ENCODE measurements at places on chromosomes 6 and 20.
A peak's percentile ranks its signal among the peaks of the same experiment; 100 is the strongest.

DNA sequence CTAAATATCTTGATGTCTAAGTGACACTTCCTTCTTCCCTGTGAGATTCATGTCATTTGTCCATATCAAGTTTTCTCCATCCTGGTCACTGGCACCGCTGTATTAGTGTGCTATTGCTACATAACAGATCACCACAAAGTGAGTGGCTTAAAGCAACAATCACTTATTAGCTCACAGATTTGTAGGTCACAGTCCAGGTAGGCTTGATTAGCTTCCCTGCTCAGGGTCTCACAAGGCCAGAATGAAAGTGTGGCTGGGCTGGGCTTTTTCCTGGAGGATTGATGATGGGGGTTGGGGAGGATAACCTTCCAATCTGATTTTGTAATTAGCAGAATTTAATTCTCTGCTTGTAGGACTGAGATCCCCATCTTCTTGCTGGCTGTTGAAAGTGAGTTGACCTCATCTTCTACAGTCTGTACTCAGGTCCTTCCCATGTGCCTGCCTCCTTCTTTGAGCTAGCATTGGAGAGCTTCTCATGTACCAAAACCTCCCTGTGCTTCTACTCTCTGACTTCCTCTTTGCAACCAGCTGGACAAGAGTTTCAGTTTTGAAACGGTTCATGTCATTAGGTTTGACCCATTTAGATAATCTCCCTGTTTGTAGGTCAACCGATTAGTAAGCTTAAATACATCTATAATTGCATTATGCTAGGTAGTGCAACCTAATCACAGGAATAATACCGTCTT is 152.4 kb upstream of the MAN1A1 start:
- no peak for DNase-seq
- H3K27ac ChIP-seq, result no peak overlapping the region
- H3K27me3 ChIP-seq, result no peaks in the 10 kb centered on the region

DNA sequence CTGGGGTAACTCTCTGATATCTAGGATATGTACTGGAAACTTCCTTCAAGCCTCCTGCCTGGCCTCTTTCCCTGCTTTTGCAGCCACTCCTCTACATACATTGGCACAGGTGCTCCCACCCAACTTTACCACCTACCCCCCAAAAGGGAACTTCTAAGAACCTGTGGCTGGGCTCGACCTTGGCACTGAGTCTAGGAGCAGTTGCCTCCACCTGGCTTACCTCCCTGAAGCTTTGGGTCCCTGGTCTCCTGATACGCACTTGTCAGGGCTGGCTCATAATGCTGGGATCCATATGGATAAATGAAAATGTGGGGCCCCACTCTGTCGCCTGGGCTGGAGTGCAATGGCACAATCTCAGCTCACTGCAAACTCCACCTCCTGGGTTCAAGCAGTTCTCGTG is 56.2 kb downstream of the SSR1 start:
- H3K27ac ChIP-seq, result no peak overlapping the region
- peaks cover 18% of the 10 kb centered on the region for H3K36me3 ChIP-seq
- no peak overlapping the region for H3K4me3 ChIP-seq
- DNase-seq, result no peak

GRCh38 chr6:94645191-94645590 is 932.1 kb upstream of the MANEA start:
- no peak overlapping the region for H3K4me3 ChIP-seq
- no peak overlapping the region for H3K27ac ChIP-seq
- no peaks in the 10 kb centered on the region for H3K36me3 ChIP-seq
- no peak for DNase-seq

DNA sequence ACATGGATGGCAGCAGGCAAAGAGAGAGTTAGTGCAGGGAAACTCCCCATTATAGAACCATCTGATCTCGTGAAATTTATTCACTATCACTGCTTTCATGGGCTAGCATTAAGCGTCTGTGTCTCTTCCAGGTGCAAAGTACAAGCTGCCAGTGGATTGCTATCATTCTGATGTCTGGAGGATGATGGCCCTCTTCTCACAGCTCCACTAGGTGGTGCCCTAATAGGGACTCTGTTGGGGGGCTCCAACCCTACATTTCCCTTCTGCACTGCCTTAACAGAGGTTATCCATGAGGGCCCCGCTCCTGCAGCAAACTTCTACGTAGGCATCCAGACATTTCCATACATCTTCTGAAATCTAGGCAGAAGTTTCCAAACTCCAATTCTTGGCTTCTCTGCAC is 347.8 kb upstream of the HS3ST5 start:
- H3K36me3 ChIP-seq, result no peaks in the 10 kb centered on the region
- no peaks in the 10 kb centered on the region for H3K4me1 ChIP-seq

DNA sequence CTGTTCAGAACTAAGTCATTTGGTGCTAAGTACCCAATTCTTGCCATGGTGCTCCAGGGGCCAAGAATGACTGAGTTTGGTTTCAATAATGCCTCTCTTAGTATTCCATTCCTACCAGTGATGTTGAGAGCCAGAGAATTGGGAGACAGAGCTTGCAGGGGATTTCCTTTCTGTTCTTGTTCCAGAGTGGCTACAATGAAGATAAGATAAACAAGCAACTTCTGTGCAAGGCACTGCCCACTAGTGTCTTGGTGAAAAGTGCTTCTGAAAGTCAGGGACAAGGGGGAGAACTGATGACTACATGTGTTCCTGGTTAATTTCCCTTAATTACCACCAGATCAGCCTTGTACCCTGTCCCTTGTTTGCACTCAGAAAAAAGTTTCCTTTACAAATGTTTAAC is 421.6 kb downstream of the BCKDHB start:
- no peak overlapping the region for H3K4me3 ChIP-seq
- no peaks in the 10 kb centered on the region for H3K4me1 ChIP-seq
- H3K27ac ChIP-seq, result no peak overlapping the region

DNA sequence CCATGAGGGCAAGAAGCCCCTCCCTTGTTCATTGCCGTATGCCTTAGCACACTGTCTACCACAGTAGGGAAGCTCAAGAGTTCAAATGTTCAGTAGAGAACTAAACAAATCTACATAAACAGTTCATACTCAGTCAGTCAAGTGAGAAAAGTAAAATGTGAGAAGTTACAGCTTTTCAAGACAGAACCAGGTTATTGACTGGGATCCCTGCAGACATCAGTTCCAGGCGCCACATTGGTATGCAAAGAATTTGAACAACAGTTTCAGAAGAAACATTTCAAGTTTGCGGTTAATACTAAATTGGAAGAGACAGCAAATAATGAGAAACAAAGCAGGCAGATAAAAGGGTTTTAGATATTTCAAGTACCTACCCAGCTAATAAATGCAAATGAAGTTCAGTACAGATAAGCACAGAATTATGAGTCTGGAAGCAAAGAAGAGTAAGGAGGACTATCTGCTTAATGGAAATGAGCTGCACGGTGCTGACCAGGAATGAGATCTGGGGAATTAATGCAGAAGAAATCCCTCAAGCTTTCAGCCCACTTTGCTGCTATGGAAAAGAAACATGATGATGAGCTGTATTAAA is 246.2 kb downstream of the HACE1 start:
- H3K27ac ChIP-seq, result peak overlapping the region; percentile 93
- H3K4me3 ChIP-seq, result no peak overlapping the region
- H3K36me3 ChIP-seq, result no peaks in the 10 kb centered on the region
- peak; percentile 72 for DNase-seq
- no peaks in the 10 kb centered on the region for H3K27me3 ChIP-seq

DNA sequence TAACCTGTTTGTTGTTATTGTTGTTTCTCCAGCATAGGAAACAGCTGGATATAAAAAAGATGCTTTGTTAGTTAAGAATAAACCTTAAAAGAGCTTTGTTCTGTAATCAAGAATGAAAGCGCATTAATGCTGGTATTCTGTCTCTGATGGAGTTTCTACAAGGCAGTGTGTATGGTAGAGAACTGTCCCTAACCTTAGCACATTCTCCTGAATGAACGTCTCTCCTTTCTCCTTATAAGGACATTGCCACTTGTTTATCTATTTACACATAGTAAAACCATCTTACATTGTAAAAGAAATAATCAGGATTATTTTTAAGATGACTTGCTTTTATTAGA is 33.8 kb upstream of the LCA5 start:
- H3K27me3 ChIP-seq, result no peaks in the 10 kb centered on the region
- H3K4me1 ChIP-seq, result peaks cover 2% of the 10 kb centered on the region
- no peaks in the 10 kb centered on the region for H3K36me3 ChIP-seq
- no peak overlapping the region for H3K27ac ChIP-seq
- no peak for DNase-seq

DNA sequence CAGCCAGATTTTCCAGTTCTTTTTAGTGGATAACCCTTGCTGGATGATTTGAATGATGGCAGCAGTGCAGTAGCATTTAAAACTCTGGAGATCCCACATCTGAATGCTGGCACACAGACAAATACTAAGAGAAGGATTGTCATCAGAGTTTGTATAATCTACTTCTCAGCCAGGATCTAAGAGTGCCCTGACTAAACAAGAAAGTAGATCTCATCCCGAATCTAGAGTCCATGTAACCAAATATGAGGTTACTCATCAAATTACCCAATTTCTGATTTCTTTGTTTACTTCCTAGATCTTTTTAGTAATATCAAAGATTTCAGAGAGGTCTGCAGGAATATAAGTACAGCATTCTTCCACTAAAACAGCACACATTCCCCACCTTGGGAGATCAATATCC is 7.8 kb downstream of the TMC2 start:
- H3K27me3 ChIP-seq, result peaks cover 21% of the 10 kb centered on the region
- H3K4me1 ChIP-seq, result no peaks in the 10 kb centered on the region
- no peak overlapping the region for H3K4me3 ChIP-seq
- H3K36me3 ChIP-seq, result no peaks in the 10 kb centered on the region
- no peak for DNase-seq

- peaks cover 20% of the 10 kb centered on the region for H3K4me1 ChIP-seq
- DNase-seq, result no peak
- H3K36me3 ChIP-seq, result peaks cover 33% of the 10 kb centered on the region
- peak overlapping the region; percentile 74 for H3K4me3 ChIP-seq
- peak overlapping the region; percentile 49 for H3K27ac ChIP-seq
- no peaks in the 10 kb centered on the region for H3K27me3 ChIP-seq
Observed at GRCh38 chr20:63658749-63659187, 656 bp downstream of the RTEL1 start.

- DNase-seq, result no peak
- no peak overlapping the region for H3K27ac ChIP-seq
- H3K4me1 ChIP-seq, result no peaks in the 10 kb centered on the region
- H3K4me3 ChIP-seq, result no peak overlapping the region
- H3K36me3 ChIP-seq, result no peaks in the 10 kb centered on the region
- no peaks in the 10 kb centered on the region for H3K27me3 ChIP-seq
Observed at GRCh38 chr20:16052456-16052855, 520.8 kb downstream of the KIF16B start.

- no peaks in the 10 kb centered on the region for H3K4me1 ChIP-seq
- no peaks in the 10 kb centered on the region for H3K36me3 ChIP-seq
- no peak overlapping the region for H3K4me3 ChIP-seq
- H3K27me3 ChIP-seq, result peaks cover 10% of the 10 kb centered on the region
- DNase-seq, result no peak
Observed at GRCh38 chr6:12760911-12761310, 44.3 kb downstream of the PHACTR1 start.

GRCh38 chr6:42280966-42281533 is 63.4 kb upstream of the MRPS10 start:
- peaks cover 3% of the 10 kb centered on the region for H3K36me3 ChIP-seq
- H3K27me3 ChIP-seq, result no peaks in the 10 kb centered on the region
- H3K27ac ChIP-seq, result no peak overlapping the region
- peaks cover 19% of the 10 kb centered on the region for H3K4me1 ChIP-seq
- no peak overlapping the region for H3K4me3 ChIP-seq

DNA sequence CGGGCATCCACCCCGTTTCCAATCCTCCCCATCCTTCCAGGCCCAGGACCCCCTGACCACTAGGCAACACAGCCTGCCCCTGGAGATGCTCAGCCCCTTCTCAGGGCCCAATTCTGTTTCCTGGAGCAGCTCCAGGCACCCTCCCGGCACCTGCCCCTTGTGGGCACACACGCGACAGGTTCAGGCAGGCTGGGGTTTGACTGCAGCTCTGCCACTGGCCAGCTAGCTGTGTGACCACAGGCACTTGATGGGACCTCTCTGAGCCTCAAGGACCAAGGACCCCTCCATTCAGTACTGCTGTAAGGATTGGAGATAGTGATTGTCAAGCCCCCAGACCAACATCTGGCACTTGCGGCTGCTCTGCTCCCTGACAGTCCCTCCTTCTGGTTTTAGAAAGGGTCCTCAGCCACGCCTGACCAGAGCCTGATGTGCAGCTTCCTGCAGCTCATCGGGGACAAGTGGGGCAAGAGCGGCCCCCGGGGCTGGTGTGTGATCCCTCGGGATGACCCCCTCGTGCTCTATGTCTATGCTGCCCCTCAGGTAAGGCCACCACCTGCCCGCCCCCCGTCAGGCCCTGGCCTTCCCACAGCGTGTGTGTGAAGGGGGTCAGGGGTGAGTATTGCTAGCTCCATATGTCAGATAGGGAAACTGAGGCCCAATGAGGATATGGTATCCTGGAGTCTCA is 21.7 kb downstream of the FGD2 start:
- H3K27ac ChIP-seq, result no peak overlapping the region
- no peaks in the 10 kb centered on the region for H3K36me3 ChIP-seq
- H3K27me3 ChIP-seq, result peaks cover 22% of the 10 kb centered on the region

- H3K27ac ChIP-seq, result no peak overlapping the region
- H3K36me3 ChIP-seq, result no peaks in the 10 kb centered on the region
- no peak for DNase-seq
- peaks cover 6% of the 10 kb centered on the region for H3K4me1 ChIP-seq
- H3K27me3 ChIP-seq, result no peaks in the 10 kb centered on the region
- no peak overlapping the region for H3K4me3 ChIP-seq
Observed at GRCh38 chr6:162371121-162371520, 356.4 kb downstream of the PRKN start.

- no peak overlapping the region for H3K4me3 ChIP-seq
- H3K4me1 ChIP-seq, result no peaks in the 10 kb centered on the region
- H3K27me3 ChIP-seq, result no peaks in the 10 kb centered on the region
- H3K36me3 ChIP-seq, result no peaks in the 10 kb centered on the region
- no peak for DNase-seq
Observed at GRCh38 chr6:149212892-149213801, 104.4 kb upstream of the TAB2 start.

- H3K27ac ChIP-seq, result no peak overlapping the region
- H3K27me3 ChIP-seq, result no peaks in the 10 kb centered on the region
- no peaks in the 10 kb centered on the region for H3K4me1 ChIP-seq
- no peak overlapping the region for H3K4me3 ChIP-seq
- no peaks in the 10 kb centered on the region for H3K36me3 ChIP-seq
Observed at GRCh38 chr6:48474136-48474535, 363.1 kb upstream of the PTCHD4 start.

DNA sequence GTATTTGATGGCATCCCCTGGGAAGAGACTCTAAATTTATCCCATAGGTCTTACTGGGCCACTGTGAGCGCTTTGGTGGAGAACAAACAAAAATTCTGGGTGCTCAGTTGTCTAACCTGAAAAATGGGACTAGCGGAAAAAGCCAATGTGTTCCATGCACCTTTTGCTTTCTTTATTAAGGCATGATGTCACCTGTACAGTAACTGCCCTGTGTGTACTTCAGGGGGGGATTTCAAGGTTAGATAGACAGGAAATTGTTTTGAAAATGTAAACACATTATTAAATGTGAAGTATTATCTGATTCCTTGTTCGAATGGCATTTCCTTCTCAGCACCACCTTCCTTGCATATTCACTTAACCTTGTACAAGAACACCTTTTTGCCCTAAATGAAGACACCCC is 1.2 kb upstream of the EDN1 start:
- peak overlapping the region; percentile 22 for H3K27ac ChIP-seq
- H3K36me3 ChIP-seq, result no peaks in the 10 kb centered on the region
- no peaks in the 10 kb centered on the region for H3K27me3 ChIP-seq

Measured in mesenchymal stem cell (in vitro differentiated cells and primary cell).